ENCODE measurements at places on chromosomes 16 and 17.

- DNase-seq, result peak; percentile 10
Measured at GRCh38 chr17:47604598-47604927, 45.2 kb upstream of the KPNB1 start.

DNA sequence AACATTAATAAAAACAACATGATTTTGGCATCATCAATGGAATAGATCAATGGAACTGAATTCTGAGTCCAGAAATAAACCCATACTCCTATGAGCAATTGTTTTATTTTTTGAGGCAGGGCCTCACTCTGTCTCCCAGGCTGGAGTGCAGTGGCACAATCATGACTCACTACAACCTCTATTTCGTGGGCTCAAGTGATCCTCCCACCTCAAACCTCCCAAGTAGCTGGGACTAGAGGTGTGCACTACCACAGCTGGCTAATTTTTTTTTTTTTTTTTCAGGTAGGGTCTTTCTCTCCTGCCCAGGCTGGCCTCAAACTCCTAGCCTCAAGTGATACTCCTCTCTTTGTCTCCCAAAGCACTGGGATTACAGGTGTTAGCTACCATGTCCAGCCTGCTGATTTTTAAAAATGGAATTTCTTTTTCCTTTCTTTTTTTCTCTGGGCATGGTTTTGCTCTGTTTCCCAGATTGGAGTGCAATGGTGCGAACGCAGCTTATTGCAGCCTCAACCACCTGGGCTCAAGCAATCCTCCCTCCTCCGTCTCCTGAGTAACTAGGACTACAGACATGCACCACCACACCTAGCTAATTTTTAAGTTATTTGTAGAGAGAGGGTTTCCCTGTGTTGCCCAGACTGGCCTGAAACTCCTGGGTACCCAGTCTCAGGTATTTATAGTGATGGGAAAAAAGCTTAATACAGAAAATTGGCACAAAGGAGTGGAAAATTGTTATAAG lies 7.3 kb upstream of the PRDM7 start:
- DNase-seq, result no peak

DNA sequence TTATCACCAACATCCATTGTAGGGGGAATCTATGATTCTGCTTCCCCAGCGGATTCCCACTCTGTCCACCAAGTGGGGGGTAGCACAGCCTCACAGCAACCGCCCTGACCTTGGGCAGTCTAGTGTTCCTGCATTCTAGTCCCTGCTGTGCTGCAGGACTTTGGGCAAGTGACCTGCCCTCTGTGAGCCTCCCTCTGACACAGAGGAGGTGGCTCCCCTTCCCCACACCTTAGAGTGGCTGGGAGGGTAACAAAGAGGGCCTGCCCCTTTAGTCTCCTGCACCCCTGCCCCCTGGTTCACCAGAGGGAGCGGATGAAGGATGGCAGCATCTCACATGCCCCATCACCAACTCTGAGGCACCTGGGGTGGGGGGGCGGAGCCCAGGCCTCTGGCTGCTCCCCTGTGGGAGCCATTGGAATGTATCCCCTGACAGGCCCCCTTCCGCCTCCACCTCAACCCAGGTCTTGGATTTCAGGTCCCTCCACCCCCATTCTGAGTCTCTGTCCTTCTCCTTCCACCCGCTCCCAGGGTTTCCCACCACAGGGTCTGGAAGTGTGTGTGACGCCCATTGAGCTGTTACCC lies 10.1 kb downstream of the GAS2L2 start:
- no peak for DNase-seq

DNA sequence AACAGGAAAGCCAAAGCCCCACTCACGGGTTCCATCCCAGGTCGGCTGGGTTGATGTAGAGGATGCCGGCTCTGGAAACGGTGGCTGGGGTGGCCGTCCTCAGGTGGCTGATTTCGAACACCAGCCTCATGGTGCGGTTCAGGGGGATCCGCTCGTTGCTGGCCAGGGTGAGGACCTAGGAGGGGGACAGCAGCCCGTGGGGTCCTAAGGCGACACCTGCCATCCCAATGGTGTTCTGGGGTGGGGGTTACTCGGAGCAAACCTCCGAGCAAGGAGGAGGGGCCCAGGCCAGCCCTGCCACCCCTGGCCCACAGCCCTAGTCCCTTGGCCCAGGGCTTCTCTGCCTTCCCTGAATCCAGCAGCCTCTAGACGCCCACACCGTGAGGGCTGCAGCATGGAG lies 86.5 kb downstream of the DNAH17 start:
- DNase-seq, result no peak

- DNase-seq, result peak; percentile 78
Measured at GRCh38 chr17:16969931-16970906, 1.7 kb downstream of the TNFRSF13B start.

GRCh38 chr17:72714357-72714966 lies 378.0 kb downstream of the SLC39A11 start:
- DNase-seq, result no peak

DNA sequence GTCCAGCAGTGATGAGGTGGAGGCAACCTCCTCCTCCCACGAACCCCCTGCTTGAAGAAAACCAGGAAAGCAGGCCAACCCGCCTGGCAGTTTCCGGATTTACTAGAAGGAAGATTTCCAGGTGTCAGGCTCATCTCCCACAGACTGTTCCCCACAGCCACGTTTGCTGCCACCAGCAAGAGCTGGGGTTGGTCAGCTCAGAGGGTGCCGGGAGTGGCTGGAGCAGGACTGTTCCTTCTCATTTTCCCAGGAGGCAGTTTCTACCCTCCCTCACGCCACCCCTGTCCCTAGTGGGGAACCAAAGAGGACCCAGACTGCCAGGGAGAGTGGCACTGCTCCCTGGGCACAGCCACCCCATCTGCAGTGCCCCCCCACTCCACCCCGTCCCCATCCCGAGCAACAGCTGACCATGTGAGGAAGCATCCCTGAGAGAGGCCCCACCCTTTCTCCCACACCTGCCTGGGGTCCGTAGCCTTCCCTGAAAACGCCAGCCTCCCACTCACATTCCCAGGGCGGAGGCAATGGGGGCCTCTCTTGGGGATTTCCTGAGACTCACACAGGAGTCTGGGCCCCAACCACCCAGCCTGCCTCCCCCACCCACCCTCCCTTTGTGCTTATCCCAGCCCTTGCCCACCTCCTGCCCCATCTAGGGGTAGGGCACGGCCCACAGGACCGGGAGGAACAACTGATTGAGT lies 5.9 kb downstream of the KRT17 start:
- DNase-seq, result no peak

- peak; percentile 95 for DNase-seq
Measured at GRCh38 chr16:66474750-66475199, 47.7 kb downstream of the BEAN1 start.

GRCh38 chr17:16406742-16407674 lies 8.4 kb upstream of the TRPV2 start:
- DNase-seq, result no peak

- DNase-seq, result no peak
Measured at GRCh38 chr17:77107506-77108433, 33.0 kb upstream of the SEC14L1 start.

GRCh38 chr16:77169650-77170236 lies 21.2 kb upstream of the MON1B start:
- peak; percentile 50 for DNase-seq

DNA sequence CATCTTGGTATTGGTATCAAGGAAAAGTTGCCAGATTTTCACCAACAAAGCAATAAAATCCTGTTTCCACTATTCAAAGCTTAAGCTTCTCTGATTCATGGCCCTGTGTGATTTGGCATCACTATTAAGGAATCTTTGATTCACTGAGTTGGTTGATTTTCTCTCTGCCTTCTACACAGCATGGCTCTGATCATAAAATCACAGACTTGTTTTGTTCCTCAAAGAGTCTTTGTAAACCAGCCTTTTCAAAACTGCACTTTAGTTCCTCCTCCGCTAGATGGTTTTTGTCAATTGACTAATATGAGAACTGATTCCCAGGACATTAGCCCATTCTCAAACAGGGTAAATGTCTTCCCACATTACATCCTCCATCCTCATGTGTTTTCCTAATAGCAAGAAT lies 197.6 kb downstream of the DNAH9 start:
- DNase-seq, result no peak

DNA sequence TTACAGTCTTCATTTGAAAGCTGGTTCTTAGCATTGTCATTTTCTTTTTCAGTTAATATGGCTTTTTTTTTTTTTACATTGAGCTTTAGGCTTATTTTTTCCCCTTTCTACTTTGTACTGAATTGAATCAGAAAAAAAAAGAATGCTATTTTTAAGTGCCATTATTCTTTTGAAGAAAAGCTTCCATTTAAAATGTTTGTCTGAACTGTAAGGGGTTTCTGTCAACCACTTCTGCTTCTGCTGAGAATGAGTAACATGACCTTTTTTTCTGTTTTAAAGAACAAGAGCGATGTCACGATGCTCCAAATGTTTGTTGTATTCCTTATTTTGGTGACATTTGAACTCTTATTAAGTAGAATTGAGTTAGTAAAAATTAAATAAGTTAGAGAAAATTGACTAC lies 50.0 kb downstream of the MRTFB start:
- DNase-seq, result no peak

- DNase-seq, result no peak
Measured at GRCh38 chr16:55700961-55701360, 45.2 kb downstream of the SLC6A2 start.

- no peak for DNase-seq
Measured at GRCh38 chr16:75774197-75774596, 47.9 kb upstream of the CPHXL start.

DNA sequence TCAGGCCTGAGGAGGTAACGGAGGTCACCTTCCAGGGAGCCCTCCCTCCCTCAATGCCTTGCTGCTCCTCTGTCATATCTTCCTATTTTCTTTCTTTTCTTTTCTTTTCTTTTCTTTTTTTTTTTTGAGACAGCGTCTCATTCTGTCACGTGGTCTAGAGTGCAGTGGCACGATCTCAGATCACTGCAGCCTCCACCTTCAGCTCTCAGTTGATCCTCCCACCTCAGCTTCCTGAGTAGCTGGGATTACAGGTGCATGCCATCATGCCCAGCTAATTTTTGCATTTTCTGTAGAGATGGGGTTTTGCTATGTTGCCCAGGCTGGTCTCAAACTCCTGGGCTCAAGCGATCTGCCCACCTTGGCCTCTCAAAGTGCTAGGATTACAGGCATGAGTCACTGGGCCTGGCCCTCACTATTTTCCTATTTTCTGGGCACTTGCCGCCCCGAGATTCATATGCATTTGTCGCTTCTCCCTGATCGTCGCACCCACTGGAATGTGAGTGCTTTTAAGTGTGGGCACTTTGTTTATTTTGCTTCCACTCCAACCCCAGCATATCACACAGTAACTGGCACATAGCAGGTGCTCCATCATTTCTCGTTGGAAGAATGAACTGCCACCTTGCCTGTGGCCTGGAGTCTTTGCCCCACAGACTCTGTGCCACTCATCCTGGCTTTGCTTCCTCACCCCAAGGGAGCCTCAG lies 31.7 kb downstream of the CPNE2 start:
- no peak for DNase-seq

- DNase-seq, result peak; percentile 36
Measured at GRCh38 chr17:732902-733720, 715 bp downstream of the TLCD3A start.

DNA sequence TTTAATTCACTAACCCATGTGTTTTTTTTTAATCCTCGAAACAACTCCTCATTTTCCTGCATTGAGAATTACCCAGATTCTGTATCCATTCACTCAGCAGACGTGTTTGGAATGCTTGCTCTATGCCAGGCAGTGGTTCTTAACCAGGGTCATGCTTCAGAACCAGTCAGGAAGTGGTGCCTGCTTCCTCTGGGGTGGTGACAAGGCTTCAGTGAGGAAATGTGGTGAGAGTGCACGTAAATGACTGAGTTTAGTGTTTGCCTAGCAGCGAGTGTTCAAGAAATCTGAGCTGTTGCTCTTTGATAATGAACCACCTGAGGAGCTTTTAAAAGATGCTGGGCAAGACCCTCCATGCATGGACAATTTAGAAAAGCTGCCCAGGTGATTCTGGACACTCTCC lies 9.9 kb downstream of the ZFP90 start:
- no peak for DNase-seq

- no peak for DNase-seq
Measured at GRCh38 chr17:49197346-49197998, 12.9 kb downstream of the GNGT2 start.

- no peak for DNase-seq
Measured at GRCh38 chr17:34113089-34113488, 142.0 kb upstream of the CCL2 start.

GRCh38 chr17:4665027-4665426 lies 23.5 kb upstream of the ALOX15 start:
- DNase-seq, result no peak

DNA sequence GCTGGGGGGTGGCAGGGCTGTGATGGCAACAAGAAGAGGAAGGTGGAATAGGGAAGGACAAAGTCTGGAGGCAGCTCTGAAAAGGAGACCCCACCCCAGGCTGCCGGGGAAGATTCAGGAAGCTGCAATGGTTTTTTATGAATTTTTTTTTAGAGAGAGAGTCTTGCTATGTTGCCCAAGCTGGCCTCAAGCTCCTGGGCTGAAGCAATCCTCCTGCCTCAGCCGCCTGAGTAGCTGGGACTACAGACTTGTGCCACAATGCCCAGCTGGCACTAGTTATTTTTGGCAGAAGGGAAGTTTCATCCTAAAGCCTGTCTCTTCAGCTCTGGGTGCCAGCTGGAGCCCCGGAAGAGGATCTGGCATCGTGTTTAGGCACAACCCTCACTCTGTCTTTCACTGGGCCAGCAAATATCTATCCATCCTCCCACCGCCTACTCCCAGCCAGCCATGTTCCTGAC lies 1.3 kb upstream of the CES3 start:
- DNase-seq, result no peak

- no peak for DNase-seq
Measured at GRCh38 chr17:15377616-15378015, 36.2 kb upstream of the TEKT3 start.

DNA sequence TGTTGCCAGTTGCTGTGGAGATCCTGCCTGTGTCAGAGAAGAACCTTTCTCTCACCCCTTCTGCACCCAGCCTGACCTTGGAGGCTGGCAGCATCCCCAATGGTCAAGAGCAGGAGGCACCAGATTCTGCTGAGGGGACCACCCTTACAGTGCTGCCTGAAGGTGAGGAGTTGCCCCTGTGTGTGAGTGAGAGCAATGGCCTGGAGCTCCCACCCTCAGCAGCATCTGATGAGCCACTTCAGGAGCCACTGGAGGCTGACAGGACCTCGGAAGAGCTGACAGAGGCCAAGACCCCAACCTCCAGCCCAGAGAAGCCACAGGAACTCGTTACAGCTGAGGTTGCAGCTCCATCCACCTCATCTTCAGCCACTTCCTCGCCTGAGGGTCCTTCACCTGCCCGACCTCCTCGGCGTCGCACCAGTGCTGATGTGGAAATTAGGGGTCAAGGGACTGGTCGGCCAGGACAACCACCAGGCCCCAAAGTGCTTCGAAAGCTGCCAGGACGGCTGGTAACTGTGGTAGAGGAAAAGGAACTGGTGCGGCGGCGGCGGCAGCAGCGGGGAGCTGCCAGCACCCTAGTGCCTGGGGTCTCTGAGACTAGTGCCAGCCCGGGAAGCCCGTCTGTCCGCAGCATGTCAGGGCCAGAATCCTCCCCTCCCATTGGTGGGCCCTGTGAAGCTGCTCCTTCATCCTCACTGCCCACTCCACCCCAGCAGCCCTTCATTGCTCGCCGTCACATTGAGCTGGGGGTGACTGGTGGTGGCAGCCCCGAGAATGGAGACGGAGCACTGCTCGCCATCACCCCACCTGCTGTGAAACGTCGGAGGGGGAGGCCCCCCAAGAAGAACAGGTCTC lies 10.2 kb upstream of the PHKG2 start:
- DNase-seq, result no peak

GRCh38 chr16:28308794-28309584 lies 16.7 kb downstream of the SBK1 start:
- peak; percentile 49 for DNase-seq

Measured in thymus (tissue), 14 donors.